ENCODE measurements at places on chromosomes 16 and 17. TPM values are rescaled to one million over a fixed set of nuclear protein-coding genes. Genes with fewer than 3 reads are reported as not detected.

The CCL16 gene
- total RNA-seq = 0.79 TPM

DNA sequence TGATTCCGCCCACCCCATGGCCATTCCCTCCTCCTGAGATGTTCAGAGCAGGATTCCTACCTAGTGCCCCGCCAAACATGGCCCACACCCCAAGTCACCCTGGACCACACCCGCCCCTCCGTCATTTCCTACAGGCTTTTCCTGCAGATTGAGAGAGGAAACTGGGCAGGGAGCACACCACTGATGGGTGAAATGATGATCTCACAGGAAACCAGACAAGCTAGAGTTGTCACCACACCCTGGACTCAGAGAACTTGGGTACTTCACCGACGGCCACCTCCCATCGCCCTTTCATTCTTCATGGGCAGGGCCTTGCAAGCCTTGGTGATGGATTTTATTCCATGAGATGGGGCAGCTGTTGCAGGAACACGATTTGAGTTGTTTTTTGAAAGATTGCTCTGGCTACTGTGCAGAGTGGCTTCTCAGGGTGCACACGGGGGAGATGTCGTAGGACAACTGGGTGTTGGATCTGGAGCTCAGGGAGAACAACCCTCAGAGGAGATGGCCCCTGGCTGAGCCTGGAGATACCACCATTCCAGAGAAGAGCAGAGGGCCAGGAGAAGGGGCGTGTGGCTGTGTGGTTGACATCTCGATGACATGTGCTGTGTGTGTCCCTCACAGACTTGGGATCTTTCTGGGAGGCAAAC, 7.4 kb upstream of the B9D1 start:
- H3K4me3 ChIP-seq = no peak overlapping the region
- no peaks in the 10 kb centered on the region for H3K27me3 ChIP-seq
- H3K4me1 ChIP-seq = no peaks in the 10 kb centered on the region
- peak overlapping the region; percentile 59 for H3K27ac ChIP-seq
- no peaks in the 10 kb centered on the region for H3K36me3 ChIP-seq

The CXCL16 gene
- total RNA-seq = 83.0 TPM

DNA sequence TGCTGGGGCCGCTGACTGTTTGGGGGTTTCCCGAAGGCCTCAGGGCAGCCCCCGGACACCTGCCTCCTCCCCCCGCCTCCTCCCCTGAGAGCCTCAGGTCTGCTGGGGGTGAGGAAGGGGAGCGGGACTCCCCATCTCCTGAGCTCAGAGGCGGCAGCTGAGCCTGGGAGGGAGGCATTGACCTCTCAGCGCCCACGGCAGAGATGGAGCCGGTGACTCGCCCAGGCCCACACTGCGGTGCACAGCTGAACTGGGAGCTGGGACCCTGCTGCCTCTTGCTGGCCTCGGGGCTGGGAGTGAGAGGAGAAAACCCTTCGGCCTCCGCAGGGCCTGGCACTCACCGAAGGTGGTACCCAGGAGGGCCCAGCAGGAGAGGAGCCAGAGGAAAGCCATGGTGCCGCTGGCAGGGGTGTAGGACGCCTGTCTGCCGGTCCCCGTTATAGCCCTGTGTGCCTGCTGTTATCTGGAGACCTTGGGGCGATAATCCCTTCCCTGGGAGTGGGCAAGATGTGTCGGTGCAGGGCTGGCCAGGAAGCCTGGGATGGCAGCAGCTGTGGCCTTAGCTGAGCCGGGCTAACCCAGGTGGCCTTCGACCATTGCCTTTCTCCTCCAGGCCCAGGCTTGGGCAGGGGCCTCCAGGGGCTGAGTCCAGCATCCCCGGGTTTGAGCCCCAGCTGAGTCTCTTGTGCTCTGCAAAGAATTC, at the start of gene CTRB2:
TSS of gene CTRB2 (minus strand) at position 413 of the 703 bp plus-strand sequence. CDS start at position 393, 20 bp downstream.
- H3K4me3 ChIP-seq = no peak within 1 kb of the TSS
- no peaks in the 10 kb centered on the region for H3K27me3 ChIP-seq
- H3K36me3 ChIP-seq = no peaks in the 10 kb centered on the region
- no peak within 1 kb of the TSS for H3K27ac ChIP-seq
- H3K4me1 ChIP-seq = no peaks in the 10 kb centered on the region

- H3K27ac ChIP-seq = no peak overlapping the region
- DNase-seq = no peak
- H3K4me3 ChIP-seq = no peak overlapping the region
- H3K36me3 ChIP-seq = peaks cover 46% of the 10 kb centered on the region
These were observed 28.6 kb downstream of the POLR3E start for GRCh38 chr16:22325598-22326368.

The SDR42E2 gene
- total RNA-seq = not detected

GRCh38 chr16:29231244-29231643, 175.3 kb downstream of the NPIPB11 start:
- H3K4me3 ChIP-seq = no peak overlapping the region
- no peak overlapping the region for H3K27ac ChIP-seq
- H3K36me3 ChIP-seq = no peaks in the 10 kb centered on the region
- DNase-seq = peak; percentile 48

DNA sequence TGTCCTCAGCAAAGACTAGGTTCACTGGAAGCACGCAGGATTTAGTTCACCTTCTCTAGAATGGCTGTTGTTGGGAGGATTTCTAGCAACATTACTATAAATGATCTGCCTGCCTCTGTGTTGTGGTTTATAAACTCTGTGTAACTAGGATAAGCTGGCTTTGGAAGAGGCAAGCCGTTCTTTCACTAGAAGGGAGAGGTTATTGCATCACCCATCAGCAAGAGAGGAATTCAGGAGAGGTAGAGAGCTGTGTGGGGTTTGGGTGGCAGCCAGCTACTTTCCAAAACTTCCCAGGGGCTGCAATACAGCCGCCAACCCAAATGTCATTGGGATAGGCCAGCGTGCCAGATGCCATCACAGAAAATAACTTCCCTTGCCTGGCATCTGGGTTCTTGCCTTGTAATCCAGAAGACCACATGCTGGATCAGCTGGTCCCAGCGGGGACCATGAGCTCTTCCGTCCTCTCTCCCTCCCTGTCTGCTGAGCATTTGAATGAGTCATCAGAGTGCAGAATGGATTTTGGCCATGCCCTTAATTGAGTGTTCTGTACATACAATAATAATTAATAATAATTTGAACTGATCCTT, 95.7 kb upstream of the RBFOX1 start:
- H3K4me3 ChIP-seq = no peak overlapping the region
- H3K27me3 ChIP-seq = no peaks in the 10 kb centered on the region
- no peaks in the 10 kb centered on the region for H3K4me1 ChIP-seq
- DNase-seq = no peak

DNA sequence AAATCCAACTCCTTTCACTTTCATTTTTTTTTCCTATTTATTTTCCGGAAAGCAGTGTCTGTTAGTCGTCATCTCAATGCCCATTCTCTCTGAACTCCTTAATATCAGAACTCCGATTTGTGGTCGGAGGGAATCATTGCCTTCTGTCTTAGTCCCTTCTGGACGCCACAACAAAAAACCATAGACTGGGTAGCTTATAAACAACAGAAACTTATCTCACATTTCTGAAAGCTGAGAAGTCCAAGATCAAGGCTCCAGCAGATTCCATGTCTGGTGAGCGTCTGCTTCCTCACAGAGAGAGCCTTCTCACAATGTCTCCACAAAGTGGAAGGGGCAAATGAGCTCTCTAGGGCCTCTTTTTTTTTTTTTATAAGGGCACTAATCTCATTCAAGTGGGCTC, 296.6 kb upstream of the CDH11 start:
- H3K4me1 ChIP-seq = no peaks in the 10 kb centered on the region
- H3K36me3 ChIP-seq = no peaks in the 10 kb centered on the region
- no peak overlapping the region for H3K27ac ChIP-seq
- DNase-seq = no peak
- no peaks in the 10 kb centered on the region for H3K27me3 ChIP-seq

The KRTAP2-2 gene
- total RNA-seq = not detected

All from kidney (tissue), 22 donors.